Activated gamma-delta T cell treated with anti-CD3 and anti-CD28 coated beads, Interleukin-2, amount 50 U/mL, for 16 hours (primary cell): ENCODE measurements at places on chromosomes 5 and 9.
A peak's percentile ranks its signal among the peaks of the same experiment; 100 is the strongest.

- no peak for DNase-seq
These were observed 6.4 kb downstream of the SLC26A2 start for GRCh38 chr5:149966946-149967345.

DNA sequence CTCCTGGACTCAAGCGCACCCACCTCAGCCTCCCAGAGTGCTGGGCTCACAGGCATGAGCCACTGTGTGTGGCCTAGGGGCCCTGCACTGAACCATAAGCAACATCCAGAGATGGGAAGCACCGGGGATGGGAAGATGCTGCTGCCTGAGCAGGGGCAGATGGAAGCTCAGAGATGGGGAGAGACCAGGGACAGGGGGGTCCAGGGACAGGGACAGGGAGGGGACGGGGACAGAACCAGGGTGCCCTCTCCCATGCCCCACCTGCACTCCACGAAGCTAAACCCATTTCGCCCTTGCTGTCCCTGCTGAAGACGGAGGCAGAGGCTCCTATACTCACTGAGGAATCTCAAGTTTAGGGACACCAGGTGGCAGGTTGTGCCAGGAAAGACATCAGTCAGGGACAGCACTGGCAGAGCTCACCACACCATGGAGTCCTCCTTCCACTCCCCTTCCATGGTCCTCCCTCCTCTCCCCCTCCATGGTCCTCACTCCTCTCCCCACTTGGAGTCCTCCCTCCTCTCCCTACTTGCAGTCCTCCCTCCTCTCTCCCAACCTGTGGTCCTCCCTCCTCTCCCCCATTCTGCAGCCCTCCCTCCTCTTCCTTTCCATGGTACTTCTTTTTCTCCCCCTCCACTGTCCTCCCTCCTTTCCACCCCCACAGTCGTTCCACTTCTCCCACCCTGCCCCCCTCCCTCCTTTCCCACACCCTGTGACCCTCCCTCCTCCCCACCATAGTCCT lies 45.5 kb upstream of the LRRC14B start:
- DNase-seq = no peak

DNA sequence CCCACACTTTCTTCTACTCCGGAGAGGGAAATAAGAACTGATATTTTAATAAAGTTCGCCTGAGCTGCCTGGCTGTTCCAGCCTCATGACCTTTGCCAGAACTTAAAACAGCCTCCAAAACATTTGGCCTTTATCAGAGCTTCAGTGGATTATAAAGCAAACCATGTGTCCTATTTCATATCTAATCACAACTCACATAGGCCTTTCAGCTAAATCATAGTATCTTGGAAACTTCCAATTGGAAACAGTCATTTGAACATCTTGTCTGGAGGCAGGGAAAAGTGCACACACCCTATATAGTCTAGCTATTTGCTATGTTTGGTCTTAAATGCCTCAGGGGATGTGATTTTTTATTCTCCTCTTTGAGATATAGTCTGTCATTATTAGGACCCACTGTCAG lies 46.0 kb upstream of the FREM1 start:
- no peak for DNase-seq

GRCh38 chr5:115767424-115767823 lies 49.0 kb downstream of the CDO1 start:
- DNase-seq = no peak

DNA sequence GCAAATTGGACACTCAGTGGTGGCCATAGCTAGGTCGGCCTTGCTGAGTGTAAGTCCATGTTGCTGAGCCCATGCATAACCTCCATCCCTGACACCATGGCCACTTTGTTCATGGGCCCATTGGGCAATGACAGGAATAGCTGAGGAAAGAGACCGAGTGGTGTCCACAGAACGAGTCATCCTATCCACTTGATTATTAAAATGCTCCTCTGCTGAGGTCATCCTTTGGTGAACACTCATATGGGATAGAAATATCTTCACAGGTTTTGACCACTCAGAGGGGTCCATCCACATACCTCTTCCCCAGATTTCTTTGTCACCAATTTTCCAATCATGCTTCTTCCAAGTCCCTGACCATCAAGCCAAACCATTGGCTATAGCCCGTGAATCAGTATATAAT lies 63.6 kb downstream of the PPIC start:
- DNase-seq = no peak

DNA sequence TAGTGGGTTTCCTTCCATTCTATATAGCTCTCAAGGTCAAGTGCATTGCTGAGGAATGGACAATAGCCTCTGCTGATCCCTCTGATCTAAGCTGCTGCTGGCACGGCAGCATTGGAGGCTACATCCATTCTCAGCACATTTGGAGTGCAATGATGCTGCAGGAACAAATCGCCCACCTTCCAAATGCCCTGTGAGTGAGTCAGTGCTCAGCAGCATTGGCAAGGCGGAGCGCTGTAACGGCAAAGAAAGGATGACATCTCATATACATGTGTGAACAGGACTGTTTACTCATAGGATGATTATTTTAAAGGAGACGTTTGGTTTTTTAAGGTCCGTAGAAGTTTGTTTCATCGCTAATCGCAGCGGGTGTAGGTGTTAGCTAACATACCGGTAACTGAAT lies 408.7 kb downstream of the ARHGEF28 start:
- no peak for DNase-seq

- no peak for DNase-seq
These were observed 25.8 kb upstream of the TRIM32 start for GRCh38 chr9:116661037-116661954.

GRCh38 chr5:76964060-76964459 lies 11.2 kb downstream of the CRHBP start:
- DNase-seq = no peak

DNA sequence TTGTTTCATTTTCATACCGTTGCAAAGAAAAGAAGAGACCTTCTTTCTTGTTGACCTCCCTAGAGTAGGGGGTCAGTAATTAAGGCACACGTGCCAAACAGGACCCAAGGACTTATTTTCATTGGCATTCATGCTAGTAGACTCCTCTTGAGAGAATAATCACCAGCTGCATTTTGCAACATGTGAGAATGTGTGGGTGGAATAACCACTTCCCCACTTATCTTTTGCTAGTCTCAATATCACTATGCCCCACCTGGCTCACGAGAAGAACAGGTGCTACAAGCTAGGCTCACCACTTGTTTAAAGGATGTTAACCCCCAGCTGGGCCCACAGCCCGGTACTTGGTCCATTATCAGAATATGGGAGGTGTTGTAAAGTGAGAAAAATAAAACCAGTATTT lies 460.7 kb upstream of the MEF2C start:
- no peak for DNase-seq

DNA sequence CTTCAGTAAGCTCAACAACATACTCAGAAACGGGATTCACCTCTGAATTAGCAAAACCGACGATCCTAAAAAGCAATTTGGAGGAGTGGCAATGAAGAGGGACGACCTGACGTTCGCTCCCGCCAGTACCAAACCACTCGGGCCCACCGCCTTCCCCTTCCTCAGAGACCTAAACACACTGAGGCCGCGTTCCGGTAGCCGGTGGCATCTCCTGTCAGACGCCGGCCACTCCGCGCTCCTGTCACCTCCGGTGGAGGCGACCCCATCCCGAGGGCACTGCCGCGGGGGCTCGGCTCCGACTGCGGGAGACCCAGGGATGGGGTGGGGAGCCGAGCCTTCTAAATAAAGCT lies 617 bp downstream of the PPP6C start:
- no peak for DNase-seq

GRCh38 chr9:6619909-6620308 lies 25.6 kb downstream of the GLDC start:
- DNase-seq = no peak

GRCh38 chr9:3475300-3476020 lies 50.3 kb downstream of the RFX3 start:
- DNase-seq = no peak

DNA sequence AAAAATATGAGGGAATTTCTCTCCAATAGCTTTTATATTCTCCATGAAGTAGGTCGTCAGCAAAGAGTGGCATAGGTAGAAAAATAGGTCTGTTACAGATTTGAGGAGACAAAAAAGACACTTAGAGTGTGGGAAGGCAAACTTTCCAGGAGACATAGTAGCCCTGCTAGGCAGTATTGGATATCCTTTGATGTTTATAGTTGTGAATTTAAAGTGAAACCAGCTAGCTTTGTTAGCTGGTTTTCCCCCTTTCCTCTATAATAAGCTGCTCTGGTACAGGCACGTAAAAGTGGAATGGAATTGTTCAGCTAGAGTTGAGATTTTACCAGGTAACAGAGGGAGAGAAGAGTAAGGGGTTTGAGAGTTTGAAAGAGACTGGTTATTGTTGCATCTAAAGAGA lies 17.1 kb upstream of the APC start:
- no peak for DNase-seq

DNA sequence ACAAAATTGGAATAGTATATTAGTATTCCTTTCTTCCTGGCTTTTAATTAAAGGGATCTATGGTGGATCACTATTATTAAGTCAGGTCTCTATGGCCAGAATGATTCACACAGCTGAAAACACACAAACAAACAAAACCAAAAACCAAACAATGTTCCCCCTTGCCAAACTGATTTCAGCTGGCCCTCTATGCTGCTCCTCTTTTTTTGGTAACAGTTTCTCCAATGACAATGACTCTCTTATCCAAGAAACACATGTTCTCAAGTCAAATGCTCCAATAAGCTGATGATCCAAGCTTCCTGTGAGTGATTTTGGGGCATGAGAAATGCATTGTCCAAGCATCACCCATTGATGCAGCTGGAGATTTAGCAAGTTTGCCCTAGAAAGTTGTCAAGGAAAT lies 193.4 kb upstream of the TUT7 start:
- DNase-seq = no peak

- peak; percentile 9 for DNase-seq
These were observed 27.2 kb downstream of the NDUFAF2 start for GRCh38 chr5:60972231-60972630.

DNA sequence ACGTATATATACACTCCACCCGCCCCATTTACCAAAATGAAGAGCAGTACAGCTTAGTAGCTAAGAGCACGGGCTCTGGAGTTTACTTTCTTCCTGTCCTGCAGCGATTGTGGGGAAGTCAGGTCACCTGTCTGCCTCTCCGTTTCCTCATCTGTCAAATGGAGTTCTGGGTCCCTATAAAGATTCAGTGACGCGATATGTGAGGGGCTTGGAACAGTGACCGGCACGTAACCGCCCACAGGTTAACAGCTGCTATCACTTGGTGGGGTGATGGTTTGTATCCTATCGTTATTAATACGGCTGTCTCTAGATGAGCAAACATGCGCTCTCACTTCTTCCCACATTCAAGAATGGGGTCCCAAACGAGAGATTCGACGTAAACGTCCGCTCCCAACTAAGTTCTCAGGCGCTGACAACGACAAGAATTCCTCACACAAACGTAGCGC lies 426 bp downstream of the FAM114A2 start:
- peak; percentile 9 for DNase-seq

DNA sequence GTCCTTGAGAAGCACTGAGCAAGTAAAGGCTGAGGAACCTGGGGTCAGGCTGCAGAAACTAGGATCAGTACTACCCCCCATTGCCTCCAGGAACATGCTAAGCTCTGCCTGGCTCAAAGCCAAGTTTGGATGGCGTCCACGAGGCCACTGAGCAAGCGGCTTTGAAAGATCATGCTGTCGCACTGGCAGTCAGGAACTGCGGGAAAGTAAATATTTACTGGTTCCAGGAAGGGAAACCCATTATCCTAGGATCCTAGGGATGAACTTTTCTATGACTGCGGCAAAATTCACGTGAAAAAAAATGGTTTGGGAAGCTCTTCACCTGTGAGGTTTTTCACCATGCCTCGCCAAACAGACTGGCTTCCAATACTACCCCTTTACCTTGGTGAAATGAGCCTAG lies 75.3 kb upstream of the PJA2 start:
- no peak for DNase-seq

GRCh38 chr9:6902423-6902822 lies 144.7 kb downstream of the KDM4C start:
- no peak for DNase-seq

DNA sequence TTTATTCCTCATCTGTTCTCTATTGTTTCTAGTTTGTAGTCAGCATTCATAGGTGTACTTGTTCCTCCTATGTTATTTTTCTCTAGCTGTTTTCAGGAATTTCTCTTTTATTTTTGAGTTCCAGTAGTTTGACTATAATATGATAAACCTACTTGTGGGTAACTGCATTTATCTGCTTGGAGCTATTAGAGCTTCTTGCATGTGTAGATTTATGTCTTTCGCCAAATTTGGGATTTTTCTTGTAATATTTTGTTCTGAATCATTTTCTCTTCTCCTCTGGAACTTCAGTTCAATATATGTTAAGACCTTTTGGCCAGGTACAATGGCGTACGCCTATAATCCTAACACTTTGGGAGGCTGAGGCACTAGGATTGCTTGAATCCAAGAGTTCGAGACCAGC lies 37.4 kb downstream of the JMY start:
- DNase-seq = no peak

DNA sequence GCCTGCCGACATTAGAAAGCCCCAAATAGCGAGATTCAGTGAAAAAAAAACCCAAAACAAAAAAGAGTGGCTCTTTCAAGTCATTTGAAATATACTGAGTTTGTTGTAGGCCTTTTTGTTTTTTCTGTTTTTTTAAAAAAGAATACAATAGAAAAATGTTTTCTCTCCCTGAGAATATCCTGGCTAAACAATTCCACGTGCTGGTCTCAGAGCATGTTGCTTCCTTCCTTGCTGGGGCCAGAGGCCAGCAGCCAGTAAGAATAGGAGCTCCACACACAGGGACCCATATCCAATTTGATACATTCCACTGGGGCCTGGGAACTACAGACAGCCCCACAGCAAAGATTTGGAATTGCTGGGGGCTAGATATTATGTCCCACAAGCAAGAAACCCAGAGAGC lies 191.4 kb downstream of the HSPA4 start:
- no peak for DNase-seq

GRCh38 chr9:83538172-83538889 lies at the start of gene FRMD3:
TSS of gene FRMD3 (minus strand) at chr9:83538401. CDS start at chr9:83538231, 170 bp downstream.
- DNase-seq = no peak
